ENCODE measurements at places on chromosomes 11 and 22. TPM values are rescaled to one million over a fixed set of nuclear protein-coding genes. Genes with fewer than 3 reads are reported as not detected.

DNA sequence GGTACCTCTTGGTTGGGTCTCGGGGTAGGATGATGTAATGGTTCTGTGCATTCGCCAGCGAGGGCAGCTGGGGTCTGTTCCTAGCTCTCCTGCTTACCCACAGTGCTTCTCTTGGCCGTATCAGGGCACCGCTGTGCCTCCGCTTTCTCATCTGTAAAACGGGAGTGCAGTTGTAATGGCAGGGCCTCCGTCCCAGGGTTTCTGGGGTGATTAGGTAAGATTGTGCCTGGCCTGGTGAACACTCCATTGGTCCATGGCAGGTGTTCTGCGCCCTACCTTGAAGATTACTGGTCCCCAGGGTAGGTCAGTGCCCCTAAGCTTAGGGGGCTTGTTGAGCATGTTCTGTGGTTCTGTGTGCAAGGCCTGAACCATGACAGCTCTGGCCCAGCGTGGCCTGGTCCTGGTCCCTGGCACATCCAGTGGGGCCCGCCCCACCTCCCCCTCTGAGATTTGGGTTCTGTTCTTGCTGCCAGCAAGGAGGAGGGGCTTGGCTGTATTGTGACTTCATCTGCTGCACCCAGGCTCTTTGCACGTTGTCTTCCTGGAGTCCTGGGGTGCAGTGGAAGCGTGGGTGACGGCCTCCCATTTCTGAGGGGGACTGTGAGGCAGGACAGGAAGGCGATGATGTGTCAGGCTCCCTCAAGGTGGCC, 4.9 kb downstream of the MYRF start:
- H3K36me3 ChIP-seq, result no peaks in the 10 kb centered on the region
- no peak overlapping the region for H3K4me3 ChIP-seq
- peaks cover 22% of the 10 kb centered on the region for H3K4me1 ChIP-seq
- DNase-seq, result no peak
- no peak overlapping the region for H3K27ac ChIP-seq

GGTLC3 gene
- total RNA-seq, result not detected

JOSD1 gene
- total RNA-seq, result 79.7 TPM

GRCh38 chr22:48755059-48755949, 1072.4 kb downstream of the BRD1 start:
- no peak overlapping the region for H3K27ac ChIP-seq
- no peak overlapping the region for H3K4me3 ChIP-seq
- DNase-seq, result no peak
- peaks cover 35% of the 10 kb centered on the region for H3K27me3 ChIP-seq
- no peaks in the 10 kb centered on the region for H3K4me1 ChIP-seq
- H3K36me3 ChIP-seq, result no peaks in the 10 kb centered on the region

SMIM38 gene
- 1.7 TPM for total RNA-seq

IGLL1 gene
- total RNA-seq, result not detected

DNA sequence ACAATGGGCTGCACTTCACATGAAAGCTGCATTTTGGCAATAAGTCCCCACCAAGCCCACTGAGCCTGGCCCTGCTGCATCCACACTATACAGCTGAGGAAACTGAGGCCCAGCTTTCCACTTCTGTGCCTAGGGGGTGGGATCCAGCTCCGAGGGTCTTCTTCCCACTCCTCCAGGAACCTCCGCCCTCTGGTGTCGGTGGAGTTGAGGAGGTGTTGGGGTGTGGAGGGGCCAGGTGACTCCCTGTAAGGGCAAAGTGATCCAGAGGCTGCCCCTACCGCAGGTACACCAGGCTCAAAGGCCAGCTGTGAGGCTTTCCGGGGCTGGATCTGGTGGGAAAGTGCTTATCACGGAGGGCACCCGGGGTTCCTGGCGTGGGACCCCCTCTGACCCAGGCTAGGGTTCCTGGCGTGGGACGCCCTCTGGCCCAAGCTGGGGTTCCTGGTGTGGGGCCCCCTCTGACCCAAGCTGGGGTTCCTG, 125.0 kb downstream of the KCNQ1 start:
- H3K27me3 ChIP-seq, result no peaks in the 10 kb centered on the region
- H3K4me3 ChIP-seq, result no peak overlapping the region
- no peak for DNase-seq
- no peaks in the 10 kb centered on the region for H3K4me1 ChIP-seq
- no peak overlapping the region for H3K27ac ChIP-seq

WNT7B gene
- total RNA-seq, result not detected

DNA sequence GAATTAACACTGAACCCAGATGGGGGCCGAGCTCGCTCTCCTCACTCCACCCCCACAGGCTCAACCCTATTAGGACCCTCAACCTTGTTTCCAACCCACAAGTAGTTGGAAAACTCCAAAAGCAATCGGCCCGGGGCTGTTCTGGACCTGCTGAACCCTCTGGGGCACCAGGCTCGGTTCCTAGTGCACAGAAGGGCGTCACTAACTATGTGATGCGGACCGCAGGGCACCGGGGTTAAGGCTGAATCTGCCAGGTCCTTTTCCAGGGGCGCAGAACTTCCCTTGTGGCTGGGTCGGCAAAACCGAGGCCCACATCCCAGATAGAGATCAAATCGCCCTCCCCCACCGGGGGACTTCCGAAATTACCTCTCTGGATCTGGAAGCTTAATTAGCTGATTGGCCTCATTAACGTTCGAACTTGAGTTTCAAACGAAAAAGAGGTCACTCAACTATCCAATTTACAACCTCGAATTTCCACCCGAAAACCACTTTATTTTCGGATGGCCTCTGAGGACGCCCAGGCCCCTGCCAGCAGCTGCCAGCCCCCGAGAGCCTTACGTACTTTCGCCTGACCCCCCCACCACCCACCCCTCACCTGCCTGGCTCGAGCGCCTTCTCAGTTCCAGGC, 1.7 kb downstream of the SHANK2 start:
- H3K36me3 ChIP-seq, result no peaks in the 10 kb centered on the region
- H3K27me3 ChIP-seq, result peaks cover 3% of the 10 kb centered on the region
- H3K4me3 ChIP-seq, result no peak overlapping the region
- no peak overlapping the region for H3K27ac ChIP-seq
- peaks cover 4% of the 10 kb centered on the region for H3K4me1 ChIP-seq

DNA sequence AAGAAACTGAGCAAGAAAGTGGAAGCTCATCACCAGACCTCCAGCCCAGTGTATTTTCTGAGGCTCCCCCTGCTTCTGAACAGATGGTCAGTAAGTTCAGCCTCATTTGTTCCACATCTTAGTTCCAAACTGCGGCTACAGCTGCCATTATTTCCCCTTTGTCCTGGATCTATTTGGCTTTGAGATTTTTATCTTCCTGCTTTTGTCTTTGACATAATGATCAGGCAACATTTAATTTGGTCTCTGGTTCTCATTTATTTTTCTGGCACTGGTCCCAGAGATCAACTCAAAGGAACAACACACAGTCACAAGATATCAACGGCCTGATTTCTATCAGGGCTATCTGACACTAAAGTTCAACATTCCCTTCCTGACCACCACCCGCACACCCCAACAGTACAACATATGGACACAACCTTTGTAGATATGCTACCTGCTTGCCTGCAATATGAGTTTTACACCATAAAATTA, 137.5 kb downstream of the FAM76B start:
- no peaks in the 10 kb centered on the region for H3K27me3 ChIP-seq
- no peaks in the 10 kb centered on the region for H3K4me1 ChIP-seq
- H3K36me3 ChIP-seq, result no peaks in the 10 kb centered on the region
- no peak overlapping the region for H3K27ac ChIP-seq
- H3K4me3 ChIP-seq, result no peak overlapping the region
- DNase-seq, result no peak

NNMT gene
- total RNA-seq, result not detected

- DNase-seq, result no peak
- H3K27ac ChIP-seq, result no peak overlapping the region
- H3K4me1 ChIP-seq, result no peaks in the 10 kb centered on the region
- no peaks in the 10 kb centered on the region for H3K27me3 ChIP-seq
- no peaks in the 10 kb centered on the region for H3K36me3 ChIP-seq
Measured at GRCh38 chr11:132050577-132051165, 680.3 kb downstream of the NTM start.

DNA sequence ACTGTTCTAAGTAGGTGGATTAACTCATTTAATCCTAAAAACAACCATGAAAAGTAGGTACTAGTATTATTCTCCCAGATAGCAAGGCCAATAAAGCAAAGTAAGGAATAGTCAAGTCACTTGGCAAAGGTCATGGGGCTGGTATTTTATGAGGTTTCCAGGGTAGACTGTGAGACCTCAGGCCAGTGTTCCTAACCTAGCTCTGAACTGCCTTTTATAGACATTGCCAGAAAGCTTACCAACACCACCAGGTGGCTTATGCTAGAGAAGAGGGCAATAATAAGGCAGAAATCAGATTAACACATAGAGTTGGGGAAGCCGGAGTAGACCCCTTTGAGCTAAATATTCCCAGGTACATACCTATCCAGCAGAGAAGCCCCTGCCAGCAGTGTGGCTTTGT, 490.9 kb upstream of the TENM4 start:
- no peak overlapping the region for H3K27ac ChIP-seq
- H3K27me3 ChIP-seq, result no peaks in the 10 kb centered on the region
- DNase-seq, result no peak
- H3K36me3 ChIP-seq, result no peaks in the 10 kb centered on the region

GRCh38 chr11:130315354-130315970, 745 bp upstream of the ZBTB44 start:
- peak overlapping the region; percentile 74 for H3K4me3 ChIP-seq
- H3K36me3 ChIP-seq, result no peaks in the 10 kb centered on the region
- peaks cover 22% of the 10 kb centered on the region for H3K4me1 ChIP-seq
- DNase-seq, result no peak
- H3K27ac ChIP-seq, result peak overlapping the region; percentile 81
- H3K27me3 ChIP-seq, result no peaks in the 10 kb centered on the region

RNH1 gene
- total RNA-seq, result 126 TPM

DNA sequence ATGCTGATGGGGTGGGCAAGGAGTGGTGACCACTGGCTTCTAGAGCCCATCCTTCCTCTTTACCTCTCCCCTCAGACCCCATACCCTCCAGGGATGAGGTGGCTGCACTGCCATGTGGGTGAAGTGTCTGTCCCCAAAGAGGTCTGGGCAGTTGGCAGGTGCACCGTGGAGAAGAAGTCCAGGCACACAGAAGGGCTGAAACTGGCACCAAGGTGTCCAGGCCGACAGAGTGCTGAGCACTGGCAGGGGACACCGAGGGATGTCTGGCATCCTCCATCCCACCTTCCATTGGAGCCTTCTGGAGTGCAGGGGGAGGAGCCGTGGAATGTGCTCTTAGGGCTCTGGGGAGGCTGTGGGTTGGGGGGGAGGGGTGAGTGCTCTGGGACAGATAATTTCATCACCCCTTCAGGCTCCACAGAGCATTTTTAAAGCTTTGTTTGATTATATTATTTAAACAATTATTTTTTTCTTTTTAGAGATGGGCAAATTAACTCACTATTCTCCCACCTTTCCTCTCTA, 37.9 kb downstream of the PKNOX2 start:
- DNase-seq, result no peak
- peaks cover 38% of the 10 kb centered on the region for H3K27me3 ChIP-seq
- no peaks in the 10 kb centered on the region for H3K4me1 ChIP-seq
- no peaks in the 10 kb centered on the region for H3K36me3 ChIP-seq
- no peak overlapping the region for H3K4me3 ChIP-seq
- H3K27ac ChIP-seq, result no peak overlapping the region

DNA sequence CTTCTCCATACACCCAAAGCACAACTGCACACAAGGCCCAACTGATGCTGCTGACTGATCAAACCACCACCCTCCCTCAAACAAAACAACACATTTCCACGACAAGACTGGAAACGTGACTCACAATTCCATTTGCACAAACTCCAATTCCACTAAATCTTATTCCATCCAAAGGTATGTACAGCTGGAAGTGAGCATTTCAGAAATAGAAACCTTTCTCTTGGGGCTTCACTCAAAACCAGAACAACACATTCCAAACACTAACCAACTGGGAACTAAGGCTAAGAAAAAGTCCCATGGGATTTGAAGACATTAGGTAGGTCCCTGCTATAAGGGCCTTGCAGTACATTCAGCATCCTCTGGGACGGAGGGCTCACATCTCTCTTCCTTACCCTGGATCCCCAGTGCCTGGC, 19.6 kb downstream of the MORC2 start:
- H3K4me1 ChIP-seq, result peaks cover 21% of the 10 kb centered on the region
- no peak overlapping the region for H3K4me3 ChIP-seq
- H3K36me3 ChIP-seq, result peaks cover 71% of the 10 kb centered on the region
- no peak overlapping the region for H3K27ac ChIP-seq
- no peak for DNase-seq

DNA sequence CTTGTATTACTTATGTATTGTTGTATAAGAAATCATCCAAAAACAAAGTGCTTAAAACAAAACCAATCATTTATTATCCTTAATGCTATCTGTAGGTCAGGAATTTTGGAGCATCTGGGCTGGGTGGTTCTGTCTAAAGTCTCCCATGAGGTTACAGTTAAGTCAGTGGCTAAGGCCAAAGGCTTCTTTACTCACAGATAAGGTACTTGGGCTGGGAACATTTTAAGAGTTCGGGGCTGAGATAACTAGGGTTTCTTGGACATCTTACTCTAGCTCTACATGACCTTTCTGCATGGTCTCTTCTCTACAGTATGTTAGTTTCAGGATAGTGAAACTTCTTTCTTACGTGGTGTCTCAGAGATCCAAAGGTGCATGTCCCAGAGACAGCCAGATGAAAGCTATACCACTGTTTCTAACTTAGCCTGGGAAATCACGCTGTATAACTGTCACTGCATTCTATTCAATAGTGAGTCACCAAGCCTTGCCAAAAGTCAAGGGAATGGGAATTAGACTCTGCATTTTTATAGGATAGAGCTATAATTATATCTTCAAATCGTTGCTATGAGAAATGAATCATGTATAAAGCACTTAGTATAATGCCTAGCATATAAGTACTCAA, 29.6 kb downstream of the SOX6 start:
- no peaks in the 10 kb centered on the region for H3K36me3 ChIP-seq
- H3K4me1 ChIP-seq, result no peaks in the 10 kb centered on the region
- DNase-seq, result no peak
- no peak overlapping the region for H3K27ac ChIP-seq
- H3K27me3 ChIP-seq, result no peaks in the 10 kb centered on the region

FAM83F gene
- total RNA-seq, result 4.9 TPM

GRCh38 chr11:5247472-5248192, 2.0 kb downstream of the HBG1 start:
- no peaks in the 10 kb centered on the region for H3K27me3 ChIP-seq
- no peaks in the 10 kb centered on the region for H3K4me1 ChIP-seq
- no peak overlapping the region for H3K4me3 ChIP-seq
- DNase-seq, result no peak
- no peak overlapping the region for H3K27ac ChIP-seq

SCGB1A1 gene
- not detected for total RNA-seq

SPA17 gene
- total RNA-seq, result 0.88 TPM

- no peak overlapping the region for H3K27ac ChIP-seq
- no peak overlapping the region for H3K4me3 ChIP-seq
- no peak for DNase-seq
- H3K27me3 ChIP-seq, result no peaks in the 10 kb centered on the region
- H3K36me3 ChIP-seq, result peaks cover 15% of the 10 kb centered on the region
Measured at GRCh38 chr11:1876361-1877063, 15.2 kb downstream of the PRR33 start.

GRCh38 chr11:77455740-77456139, 18.2 kb downstream of the PAK1 start:
- DNase-seq, result no peak
- no peak overlapping the region for H3K27ac ChIP-seq
- no peaks in the 10 kb centered on the region for H3K27me3 ChIP-seq
- no peaks in the 10 kb centered on the region for H3K4me1 ChIP-seq
